ENCODE measurements at places on chromosomes 7 and 10.
A peak's percentile ranks its signal among the peaks of the same experiment; 100 is the strongest.

GRCh38 chr7:155438777-155439176 is 19.2 kb upstream of the EN2 start:
- DNase-seq, result no peak

DNA sequence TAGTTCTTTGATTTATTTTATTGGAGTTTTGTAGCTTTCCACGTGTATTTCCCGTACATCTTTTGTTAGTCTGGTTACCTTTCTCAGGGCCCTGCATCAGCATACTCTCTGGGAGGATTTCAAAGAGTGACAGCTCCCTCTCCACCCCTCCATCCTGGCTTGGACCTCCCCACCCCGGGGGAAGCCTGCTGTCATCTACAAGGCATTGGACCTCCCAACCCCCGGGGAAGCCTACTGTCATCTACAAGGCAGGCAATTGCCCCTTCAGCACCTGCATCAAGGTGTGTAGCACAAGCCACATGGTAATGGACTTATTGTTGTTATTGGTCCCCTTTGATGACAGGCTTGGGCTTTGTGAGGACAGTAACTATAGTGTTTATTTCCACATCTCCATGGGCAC is 390.1 kb downstream of the TCERG1L start:
- no peak for DNase-seq

GRCh38 chr7:5370454-5371353 is 52.9 kb downstream of the TNRC18 start:
- DNase-seq, result no peak

GRCh38 chr7:69684369-69685292 is 86.4 kb downstream of the AUTS2 start:
- DNase-seq, result no peak

GRCh38 chr7:111090846-111091245 is at the start of gene LRRN3:
LRRN3 (plus strand) TSS chr7:111091127; CDS start chr7:111122773, 31,646 bp downstream.
- DNase-seq, result peak; percentile 32

DNA sequence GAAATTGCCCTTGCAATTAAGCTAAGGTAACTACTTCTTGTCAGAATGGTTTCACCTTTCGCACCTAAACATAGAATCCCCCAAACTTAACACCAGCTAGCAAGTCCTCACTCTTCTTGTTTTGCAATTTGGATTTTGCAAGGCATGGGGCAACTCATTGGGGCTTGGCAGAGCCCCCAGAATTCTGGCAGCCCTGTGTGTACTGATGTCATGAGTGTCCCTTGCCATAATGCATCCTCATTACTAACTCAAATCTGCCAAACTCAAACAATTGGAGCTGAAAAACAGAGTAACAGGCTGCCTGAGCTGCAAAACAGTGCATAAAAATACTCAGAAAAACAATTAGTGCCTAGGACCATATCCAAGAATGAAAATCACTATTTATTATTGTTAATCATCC is 7.9 kb upstream of the XPNPEP1 start:
- DNase-seq, result peak; percentile 84

DNA sequence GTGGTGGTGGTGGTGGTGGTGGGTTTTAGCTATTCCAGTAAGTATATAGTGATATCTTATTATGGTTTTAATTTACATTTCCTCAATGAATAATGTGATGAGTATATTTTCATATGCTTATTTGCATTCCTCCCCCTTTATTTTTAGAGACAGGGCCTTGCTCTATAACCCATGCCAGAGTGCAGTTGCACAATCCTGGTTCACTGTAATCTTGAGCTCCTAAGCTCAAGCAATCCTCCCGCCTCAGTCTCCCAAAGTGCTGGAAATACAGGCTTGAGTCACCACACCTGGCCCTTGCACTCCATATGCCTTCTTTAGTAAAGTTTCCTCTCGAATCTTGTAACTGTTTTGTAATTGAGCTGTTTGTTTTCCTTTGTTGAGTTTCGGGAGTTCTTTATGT is 577.7 kb upstream of the AUTS2 start:
- no peak for DNase-seq

DNA sequence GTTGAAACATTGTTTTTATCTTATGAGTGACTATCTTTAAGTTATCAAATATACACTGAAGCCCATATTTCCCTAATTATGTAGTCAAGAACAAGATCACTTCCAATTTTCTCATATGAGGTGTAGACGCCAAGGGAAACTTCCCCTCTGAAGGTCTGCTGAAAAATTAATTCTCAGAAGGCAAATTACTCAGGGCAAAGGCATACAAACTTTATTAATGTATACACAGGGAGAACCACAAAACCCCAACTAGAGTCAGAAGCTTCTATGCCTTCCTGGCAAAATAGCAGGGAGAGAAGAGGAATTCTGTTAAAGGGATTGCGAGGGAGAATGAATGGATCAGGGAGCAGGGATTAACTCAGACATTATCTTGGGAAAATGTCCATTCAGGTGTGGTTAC is 83.4 kb downstream of the DOCK4 start:
- no peak for DNase-seq

DNA sequence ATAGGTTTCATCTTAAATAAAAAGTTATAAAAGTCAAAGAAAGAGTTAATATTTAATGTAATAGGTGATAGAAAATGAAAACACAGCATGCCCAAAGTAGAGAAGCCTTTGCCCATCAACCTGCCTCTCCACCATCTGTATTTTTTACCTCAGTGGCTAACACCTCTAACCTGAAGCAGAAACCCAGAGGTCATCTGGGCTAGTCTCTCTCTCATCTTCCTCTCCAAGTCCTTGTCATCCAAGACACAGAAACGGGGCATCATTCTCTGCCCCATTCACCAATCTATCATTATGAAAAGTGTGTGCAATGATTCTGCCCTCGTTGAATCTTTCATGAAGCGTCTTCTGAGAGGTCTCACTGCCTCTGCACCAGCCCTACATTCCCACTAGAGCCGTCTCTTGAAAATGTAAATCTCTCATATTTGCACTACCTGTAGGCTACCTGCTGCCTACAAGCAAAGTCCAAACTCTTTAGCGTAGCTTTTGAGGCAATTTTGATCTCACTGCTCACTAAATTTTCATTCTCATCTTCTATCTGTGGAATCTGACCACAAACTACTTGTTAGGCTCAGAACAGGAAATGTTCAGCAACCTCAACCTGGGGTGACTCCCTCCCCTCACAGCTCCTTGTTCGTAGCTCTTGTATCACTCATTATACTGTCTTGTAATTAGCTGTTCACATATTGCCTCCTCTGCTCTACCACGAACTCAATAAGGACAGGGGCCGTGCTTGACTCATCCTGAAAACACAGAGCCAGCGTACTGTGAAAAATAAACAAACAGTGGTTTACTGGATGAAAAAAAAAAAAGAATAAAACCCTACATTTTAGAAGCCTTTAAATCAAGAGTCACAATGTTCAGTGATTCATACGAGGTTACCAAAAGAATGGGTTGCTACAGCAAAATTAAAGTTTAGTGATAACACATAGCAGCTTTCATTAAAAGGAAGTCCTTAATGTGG is 83.1 kb downstream of the CTNNA3 start:
- peak; percentile 11 for DNase-seq

- peak; percentile 8 for DNase-seq
Observed at GRCh38 chr10:107915215-107915610, 750.7 kb upstream of the SORCS1 start.

DNA sequence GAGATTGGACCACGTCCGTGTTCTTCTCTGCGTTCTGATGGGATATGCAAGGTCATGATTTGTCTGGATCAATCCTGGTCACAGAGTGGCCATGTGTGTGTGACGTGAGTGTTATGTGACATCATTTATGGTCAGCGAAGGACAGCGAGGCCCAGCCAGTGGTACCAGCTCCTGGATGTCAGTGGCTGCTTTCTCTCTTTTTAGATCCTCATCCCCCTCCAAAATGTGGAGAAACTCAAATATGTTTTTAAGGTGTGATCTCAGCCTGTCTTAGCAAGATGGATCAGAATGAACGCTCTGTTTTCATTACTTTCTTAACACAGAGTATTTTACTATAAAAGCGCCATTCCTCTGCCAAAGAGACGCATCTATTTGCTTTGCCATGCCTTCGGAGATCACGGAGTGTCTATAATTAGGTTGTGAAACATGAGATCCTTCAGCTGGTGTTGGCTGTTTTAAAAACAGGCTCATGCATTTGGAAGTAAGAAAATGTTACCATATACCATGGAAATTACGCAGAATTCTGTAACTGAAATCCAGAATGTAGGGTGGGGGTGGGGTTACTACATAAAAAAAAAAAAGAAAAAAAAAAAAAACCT is 245.5 kb upstream of the TCERG1L start:
- DNase-seq, result no peak

DNA sequence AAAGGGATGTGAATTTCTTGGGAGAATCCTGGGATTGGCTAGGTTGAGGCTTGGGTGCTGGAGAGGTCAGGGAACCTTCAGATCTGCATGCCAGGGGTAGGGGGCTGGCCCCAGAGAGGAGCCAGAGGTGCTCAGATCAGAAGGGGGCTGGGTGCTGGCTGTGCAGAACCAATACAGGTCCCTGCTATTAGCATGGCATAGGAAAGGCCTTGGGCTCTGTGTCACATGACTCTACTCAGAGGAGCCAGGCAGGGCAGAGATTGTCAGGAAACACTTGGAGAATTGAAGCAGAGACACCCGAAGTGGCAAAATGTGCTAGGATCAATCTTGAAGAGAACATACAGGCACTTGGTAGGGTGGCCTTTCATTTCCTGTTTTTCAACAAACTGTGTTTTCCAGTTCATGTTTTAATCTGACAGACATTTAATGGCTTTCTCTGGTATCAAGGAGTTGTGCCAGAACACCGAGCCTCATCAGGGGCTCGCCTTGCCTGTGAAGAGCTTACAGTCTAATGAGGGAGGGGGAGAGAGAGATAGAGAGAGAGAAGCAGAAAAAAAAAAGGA is 498.9 kb downstream of the RPS24 start:
- DNase-seq, result no peak

- peak; percentile 45 for DNase-seq
Observed at GRCh38 chr10:79018521-79019011, 50.2 kb upstream of the ZMIZ1 start.

DNA sequence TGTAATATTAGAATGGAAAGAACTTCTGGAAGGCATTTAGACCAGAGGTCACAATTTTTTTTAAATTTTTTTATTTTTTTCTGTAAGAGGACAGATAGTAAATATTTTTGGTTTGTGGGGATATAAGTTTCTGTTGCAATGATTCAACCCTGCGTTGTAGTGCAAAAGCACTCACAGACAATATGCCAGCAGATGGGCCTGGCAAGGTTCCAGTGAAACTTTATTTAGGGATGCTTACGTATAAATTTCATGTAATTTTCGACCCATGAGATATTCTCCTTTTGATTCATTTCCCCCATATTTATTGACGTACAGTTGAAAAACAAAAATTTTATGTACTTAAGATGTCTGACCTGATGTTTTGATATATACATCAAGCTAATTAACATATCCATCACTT is 72.8 kb upstream of the NMT2 start:
- no peak for DNase-seq

DNA sequence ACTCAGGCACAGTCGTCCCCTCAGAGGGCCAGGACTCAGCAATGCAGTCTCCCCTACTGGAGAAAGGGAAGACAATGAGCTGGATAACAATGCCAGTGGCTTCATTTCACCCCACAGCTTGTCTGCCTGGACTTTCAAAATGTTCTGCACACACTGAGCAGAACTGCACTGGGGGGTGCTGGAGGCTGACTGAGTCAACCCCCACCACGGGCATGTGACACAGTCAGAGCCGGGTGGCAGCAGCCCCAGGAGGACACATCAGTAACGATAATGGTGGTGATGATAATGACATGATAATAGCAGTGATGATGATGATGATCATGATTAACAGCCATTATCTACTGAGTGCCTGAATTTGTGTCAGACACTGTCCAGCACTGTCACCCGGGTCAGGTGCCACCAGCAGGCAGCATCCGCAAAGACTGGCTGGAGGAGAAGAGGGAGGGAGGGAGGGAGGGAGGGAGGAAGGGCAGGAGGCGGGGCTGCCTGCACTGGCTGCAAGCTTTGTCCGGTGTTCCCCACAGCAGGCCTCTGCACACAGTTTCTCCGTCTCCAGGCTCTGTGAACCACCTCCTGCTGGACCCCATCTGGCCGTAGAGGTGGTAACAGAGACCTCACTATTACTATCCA is 67.4 kb downstream of the PLXNA4 start:
- DNase-seq, result no peak

DNA sequence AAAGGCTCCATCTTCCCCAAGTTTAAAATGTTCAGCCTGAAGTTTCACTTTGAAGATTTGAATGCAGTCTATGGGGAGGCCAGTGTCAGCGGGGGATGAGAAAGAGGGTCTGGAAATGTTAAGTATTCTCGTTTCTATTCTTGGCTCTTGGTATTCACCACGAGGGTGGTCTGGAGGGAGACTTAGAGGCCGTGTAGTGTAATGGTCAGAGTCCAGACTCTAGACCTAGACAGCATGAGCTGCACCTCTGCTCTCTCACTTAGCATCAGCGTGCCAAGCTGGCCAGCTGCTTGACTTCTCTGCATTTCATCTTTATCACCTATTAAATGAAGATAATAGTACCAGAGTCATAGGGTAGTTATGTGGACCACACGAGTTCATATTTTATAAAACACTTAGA is 57.9 kb downstream of the MKX start:
- no peak for DNase-seq

GRCh38 chr10:70780772-70781171 is 4.4 kb downstream of the TBATA start:
- no peak for DNase-seq

GRCh38 chr10:6647811-6648526 is 67.9 kb upstream of the PRKCQ start:
- DNase-seq, result no peak

- DNase-seq, result peak; percentile 58
Observed at GRCh38 chr10:96830511-96831199, 1.4 kb upstream of the LCOR start.

- peak; percentile 94 for DNase-seq
Observed at GRCh38 chr7:92778972-92779371, 57.4 kb downstream of the CDK6 start.

- DNase-seq, result no peak
Observed at GRCh38 chr7:33276325-33276724, 147.0 kb downstream of the BBS9 start.

DNA sequence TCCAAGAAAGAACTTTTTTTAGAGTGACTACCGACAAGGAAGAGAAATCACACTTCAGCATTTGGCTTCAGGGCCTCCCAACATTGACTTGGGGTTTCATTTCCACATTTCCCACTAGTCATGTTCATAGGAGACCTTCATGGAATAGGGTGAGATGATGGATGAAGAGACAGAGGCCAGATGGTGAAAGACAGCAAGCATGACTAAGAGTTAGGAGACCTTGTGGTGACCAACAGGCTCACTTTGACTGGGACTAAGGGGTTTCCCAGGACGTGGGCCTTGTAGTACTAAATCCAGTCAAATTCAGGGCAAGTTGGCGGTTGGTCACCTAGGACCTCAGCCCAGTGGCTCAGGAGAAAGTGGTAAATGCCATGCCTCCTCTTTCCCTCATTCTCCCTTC is 3.0 kb upstream of the GIMAP5 start:
- no peak for DNase-seq

All from AG10803 (cell line).